ENCODE measurements at places on chromosomes 16 and 17. TPM values are rescaled to one million over a fixed set of nuclear protein-coding genes. Genes with fewer than 3 reads are reported as not detected.

RASD1 gene
- total RNA-seq: 66.0 TPM

COPRS gene
- total RNA-seq: 30.5 TPM

FOXL1 gene
- total RNA-seq: 2.5 TPM

GABARAPL2 gene
- total RNA-seq: 125 TPM

KRTAP1-1 gene
- not detected for total RNA-seq

IRX5 gene
- 19.3 TPM for total RNA-seq

IRX3 gene
- 6.7 TPM for total RNA-seq

KRTAP4-12 gene
- not detected for total RNA-seq

CAMKK1 gene
- 22.0 TPM for total RNA-seq

EVPLL gene
- 0.33 TPM for total RNA-seq

KRT28 gene
- 0.27 TPM for total RNA-seq

HAS3 gene
- total RNA-seq: 4.1 TPM

KRTAP9-8 gene
- total RNA-seq: 0.44 TPM

NGFR gene
- total RNA-seq: 47.4 TPM

ARHGDIG gene
- total RNA-seq: 10.5 TPM

TBC1D3C gene
- total RNA-seq: not detected

SLC16A13 gene
- total RNA-seq: 0.44 TPM

EPX gene
- not detected for total RNA-seq

EXOC3L1 gene
- 3.9 TPM for total RNA-seq

CD300A gene
- 1.8 TPM for total RNA-seq

CCL1 gene
- total RNA-seq: not detected

MMP25 gene
- 2.1 TPM for total RNA-seq

PRSS27 gene
- total RNA-seq: 2.0 TPM

LUC7L3 gene
- total RNA-seq: 217 TPM

SLC5A10 gene
- 0.11 TPM for total RNA-seq

HIC1 gene
- total RNA-seq: 38.4 TPM

KARS1 gene
- 97.9 TPM for total RNA-seq

All from camera-type eye (tissue), 1 donor.